ENCODE measurements at places on chromosomes 13 and 19. TPM values are rescaled to one million over a fixed set of nuclear protein-coding genes. Genes with fewer than 3 reads are reported as not detected.
A peak's percentile ranks its signal among the peaks of the same experiment; 100 is the strongest.

DNA sequence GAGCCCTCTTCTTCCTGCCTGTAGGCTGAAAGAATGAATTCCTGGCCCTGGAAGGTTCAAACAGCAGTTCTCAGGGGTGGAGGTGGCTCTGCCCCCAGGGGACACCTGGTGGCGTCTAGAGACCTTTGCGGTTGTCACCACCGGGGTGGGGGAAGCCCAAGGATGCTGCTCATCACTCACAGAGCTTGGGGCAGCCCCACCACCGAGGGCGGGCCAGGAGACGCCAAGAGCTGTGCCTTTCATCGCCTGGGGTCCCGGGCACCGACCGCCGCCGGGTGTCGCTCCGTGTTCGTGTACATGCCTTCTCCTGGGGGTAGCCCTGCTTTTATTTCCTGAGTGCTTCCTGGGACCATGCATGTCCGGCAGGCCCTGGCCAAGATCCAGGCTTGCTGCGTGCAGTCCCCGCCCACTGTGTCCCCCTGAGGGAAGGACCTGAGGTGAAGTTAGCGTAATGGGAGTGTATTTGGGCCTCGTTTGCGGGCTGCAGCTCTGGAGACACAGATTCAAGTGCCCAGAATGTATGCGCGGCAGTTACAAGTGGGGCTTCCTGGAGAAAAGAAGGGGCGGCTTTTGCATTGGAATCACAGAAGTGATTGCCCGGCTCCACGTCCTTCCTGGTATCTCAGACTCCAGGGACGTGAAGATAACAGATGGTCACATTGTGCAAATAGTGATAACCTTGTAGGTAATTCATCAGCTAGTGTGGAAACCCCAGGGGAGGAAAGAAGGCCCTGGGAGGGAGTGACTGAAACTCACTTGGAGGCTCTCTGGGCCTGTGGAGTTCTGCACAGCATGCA is 7.8 kb downstream of the DOT1L start:
- H3K27me3 ChIP-seq: no peaks in the 10 kb centered on the region
- peak overlapping the region; percentile 82 for H3K27ac ChIP-seq
- H3K36me3 ChIP-seq: no peaks in the 10 kb centered on the region
- DNase-seq: peak; percentile 66
- peaks cover 29% of the 10 kb centered on the region for H3K4me1 ChIP-seq

The ARHGEF7 gene
- 78.8 TPM for total RNA-seq

GRCh38 chr13:50267917-50268316 is 252.7 kb downstream of the KCNRG start:
- no peak overlapping the region for H3K27ac ChIP-seq
- DNase-seq: no peak
- H3K4me3 ChIP-seq: no peak overlapping the region
- peaks cover 5% of the 10 kb centered on the region for H3K4me1 ChIP-seq
- peaks cover 5% of the 10 kb centered on the region for H3K27me3 ChIP-seq

The ZNF582 gene
- 3.2 TPM for total RNA-seq

DNA sequence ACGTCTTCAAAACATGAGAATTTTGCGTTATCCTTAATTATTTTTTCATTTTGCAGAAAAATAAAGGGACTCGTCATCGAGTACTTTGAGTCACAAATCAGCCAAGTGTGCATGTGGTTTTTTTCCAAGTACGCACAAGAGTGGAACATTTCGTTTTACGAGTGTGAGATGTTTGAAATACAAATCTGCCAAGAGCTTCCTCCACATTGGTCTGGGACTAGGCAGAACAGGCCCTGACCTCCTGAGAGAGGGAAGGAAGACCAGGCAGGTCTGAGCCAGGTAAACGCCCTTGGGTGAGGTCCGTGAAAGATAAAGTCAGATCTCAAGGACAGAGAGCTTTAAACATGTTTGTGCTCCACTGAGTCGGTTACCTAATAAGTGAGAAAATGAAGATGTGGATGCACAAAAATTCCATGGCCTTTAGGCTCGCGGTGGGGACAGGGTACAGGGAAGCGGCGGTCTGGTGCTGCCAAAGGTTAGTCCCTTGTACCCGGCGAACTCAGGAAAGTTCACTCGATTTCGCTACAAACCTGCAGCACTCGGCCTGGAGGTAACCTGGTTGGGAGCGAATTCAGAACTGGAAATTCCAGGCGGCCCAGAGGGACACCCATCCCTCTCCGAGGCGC is 473 bp upstream of the ITM2B start:
- H3K27me3 ChIP-seq: no peaks in the 10 kb centered on the region
- H3K27ac ChIP-seq: peak overlapping the region; percentile 96
- peaks cover 40% of the 10 kb centered on the region for H3K4me1 ChIP-seq
- H3K4me3 ChIP-seq: peak overlapping the region; percentile 93

DNA sequence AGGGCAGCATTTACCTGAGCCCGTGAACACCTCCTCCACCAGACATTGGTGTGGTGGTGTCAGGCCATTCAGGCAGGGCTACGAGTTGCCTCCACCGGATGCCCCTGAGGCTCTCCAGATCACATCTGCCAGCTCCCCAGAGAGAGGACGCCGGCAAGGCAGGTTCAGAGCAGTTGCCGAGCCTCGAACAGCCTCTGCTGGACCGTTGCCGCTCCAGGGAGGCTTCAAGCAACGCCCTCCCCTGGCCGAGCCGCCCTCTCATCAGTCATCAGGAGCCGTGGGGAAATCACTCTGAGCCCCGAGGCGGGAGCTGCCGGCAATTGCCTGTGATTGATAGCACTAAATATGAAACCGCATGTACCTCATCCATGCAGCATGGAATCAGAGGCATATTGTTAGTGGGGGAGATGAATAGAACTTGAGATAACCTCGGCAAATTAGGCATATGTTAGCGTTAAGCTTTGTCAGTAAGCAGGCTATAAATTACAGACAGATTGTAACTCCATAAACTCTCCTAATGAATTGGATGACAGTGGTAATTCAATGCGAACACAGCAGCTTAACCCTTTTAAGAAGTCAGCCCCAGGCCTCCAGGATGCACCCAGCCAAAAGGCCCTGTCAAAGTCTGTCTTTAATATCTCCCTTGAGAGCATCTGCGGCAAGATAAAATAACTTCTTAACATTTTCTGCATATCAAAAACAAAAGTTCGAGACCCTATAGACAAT is 29.8 kb upstream of the SPACA7 start:
- H3K27ac ChIP-seq: no peak overlapping the region
- peaks cover 6% of the 10 kb centered on the region for H3K4me1 ChIP-seq
- H3K36me3 ChIP-seq: no peaks in the 10 kb centered on the region
- no peak overlapping the region for H3K4me3 ChIP-seq
- DNase-seq: no peak

DNA sequence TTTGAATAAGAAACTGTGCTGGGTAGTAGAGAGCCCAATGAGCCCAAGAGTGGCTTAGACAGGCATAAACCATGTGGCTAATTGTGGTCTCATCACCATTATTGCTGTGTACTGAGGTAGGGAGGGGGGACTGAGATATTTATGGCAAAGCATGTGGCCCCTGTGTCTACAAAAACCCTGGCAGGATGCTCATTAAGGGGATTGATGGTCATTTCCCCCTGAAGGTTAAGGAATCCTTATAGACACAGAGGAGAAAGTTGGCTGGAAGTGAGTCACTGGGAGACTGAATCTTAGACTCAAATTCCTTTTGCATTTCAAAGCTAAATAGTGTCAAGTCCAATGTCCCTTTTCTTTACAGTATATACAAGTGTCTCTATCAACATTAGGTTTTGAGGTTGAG is 9.8 kb upstream of the DACT3 start:
- peaks cover 5% of the 10 kb centered on the region for H3K4me1 ChIP-seq
- H3K4me3 ChIP-seq: no peak overlapping the region
- no peak for DNase-seq
- H3K27me3 ChIP-seq: no peaks in the 10 kb centered on the region

DNA sequence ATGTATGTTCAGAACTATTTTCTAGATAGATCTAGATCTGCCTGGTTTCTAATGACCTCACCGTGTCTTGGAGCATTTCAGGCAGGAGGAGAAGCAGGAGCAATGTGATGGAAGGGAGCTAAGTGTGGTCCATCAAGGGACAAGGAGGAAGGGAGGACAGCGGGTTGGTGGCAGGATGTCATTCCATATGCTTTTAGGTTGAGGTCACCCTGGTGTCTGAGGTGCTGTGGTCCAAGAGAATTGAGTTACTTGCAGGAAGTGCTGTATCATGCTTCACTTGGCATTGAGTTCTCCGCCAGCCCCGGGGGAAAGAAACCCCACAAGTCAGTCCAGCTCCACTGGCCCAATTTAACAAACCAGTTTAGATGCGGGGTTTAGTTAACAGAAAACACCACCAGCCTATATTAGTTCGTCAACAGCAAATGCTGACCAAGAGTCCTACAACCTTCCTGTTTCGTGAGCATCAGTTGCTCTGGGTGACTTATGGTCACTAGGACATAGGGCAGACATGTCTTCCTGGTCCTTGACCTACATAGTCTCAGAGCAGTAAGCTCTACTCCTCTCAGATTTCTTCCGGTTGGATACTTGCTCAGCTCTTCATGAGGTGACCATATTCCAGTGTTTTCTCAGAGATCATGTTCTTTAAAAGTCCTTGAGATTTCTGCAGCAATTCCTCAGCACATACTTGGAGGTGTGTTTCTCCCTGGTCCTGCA is 79.4 kb downstream of the MBNL2 start:
- peaks cover 8% of the 10 kb centered on the region for H3K36me3 ChIP-seq
- H3K27ac ChIP-seq: no peak overlapping the region
- DNase-seq: no peak
- H3K4me1 ChIP-seq: peaks cover 16% of the 10 kb centered on the region
- H3K27me3 ChIP-seq: no peaks in the 10 kb centered on the region

The GSX1 gene
- total RNA-seq: not detected

The FUT3 gene
- not detected for total RNA-seq

The CRYL1 gene
- 17.1 TPM for total RNA-seq
